A673 (cell line): ENCODE measurements at places on chromosomes 5 and 9.
A peak's percentile ranks its signal among the peaks of the same experiment; 100 is the strongest.

DNA sequence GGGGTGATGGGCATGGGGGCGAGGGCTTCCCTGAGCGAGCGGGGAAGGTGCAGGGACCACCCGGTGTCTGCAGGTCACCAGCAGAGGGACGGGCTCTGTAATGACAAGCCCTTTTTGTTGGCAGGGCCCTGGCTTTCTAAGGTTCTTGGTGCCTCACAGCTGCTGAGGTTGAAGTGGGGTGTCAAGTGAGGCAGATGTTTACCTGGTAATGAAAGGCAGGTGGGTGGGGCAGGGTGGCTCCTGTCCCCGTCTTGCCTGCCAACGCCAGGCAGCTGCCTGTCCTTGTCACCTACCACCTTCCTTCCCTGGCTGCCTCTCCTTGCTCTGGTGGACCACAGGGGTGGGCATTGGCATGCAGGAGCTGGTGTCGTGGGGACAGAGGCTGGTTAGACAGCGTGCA, 41.0 kb upstream of the SEMA4D start:
- DNase-seq, result no peak

DNA sequence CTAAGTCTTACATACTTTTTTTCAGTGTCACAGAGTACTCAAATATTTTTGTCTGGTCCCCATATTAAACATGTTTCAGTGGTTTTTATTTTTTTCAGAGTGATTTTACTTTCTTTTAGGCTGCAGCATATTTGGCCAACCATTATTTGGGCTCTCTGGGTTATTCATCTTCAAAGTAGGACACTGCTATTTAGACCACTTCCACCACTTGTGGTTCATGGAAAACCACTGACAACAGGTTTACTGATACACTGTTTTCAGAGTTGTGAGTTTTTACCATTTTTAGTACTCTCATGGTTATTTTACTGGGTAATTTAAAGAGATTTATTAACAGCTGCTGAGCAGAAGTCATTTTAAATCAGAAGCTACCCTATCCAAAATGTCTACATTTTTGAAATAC, 437.6 kb downstream of the KIAA0825 start:
- no peak for DNase-seq

- DNase-seq, result no peak
Observed at GRCh38 chr9:98091735-98092612, 27.0 kb downstream of the TRIM14 start.

GRCh38 chr5:175743676-175744210, 85.9 kb downstream of the HRH2 start:
- DNase-seq, result peak; percentile 4
